Endothelial cell of umbilical vein (primary cell): ENCODE measurements at places on chromosomes 12 and 14. TPM values are rescaled to one million over a fixed set of nuclear protein-coding genes. Genes with fewer than 3 reads are reported as not detected.

The C1R gene
- 3.1 and 3.6 TPM in 2 replicates for total RNA-seq

The NFE2 gene
- not detected in 2 replicates for total RNA-seq

The ATP23 gene
- 5.9 and 7.2 TPM in 2 replicates for total RNA-seq

The ZDHHC22 gene
- total RNA-seq: 0.24 and 0.28 TPM in 2 replicates

The OR6C70 gene
- total RNA-seq: not detected in 2 replicates

The SVOP gene
- total RNA-seq: not detected in 2 replicates

The NEMP1 gene
- 21.5 and 27.7 TPM in 2 replicates for total RNA-seq

The NRIP2 gene
- total RNA-seq: not detected in 2 replicates

The TIMM9 gene
- total RNA-seq: 38.0 and 42.4 TPM in 2 replicates

The RFLNA gene
- total RNA-seq: 3.4 and 19.7 TPM in 2 replicates

The EIF2S1 gene
- total RNA-seq: 130 and 135 TPM in 2 replicates

The TTC9 gene
- 0.09 TPM in 1 of 2 replicates, not detected in the other for total RNA-seq

The PROX2 gene
- not detected in 2 replicates for total RNA-seq

The GPD1 gene
- 0.48 TPM in 1 of 2 replicates, not detected in the other for total RNA-seq

The CDCA3 gene
- 44.3 and 44.8 TPM in 2 replicates for total RNA-seq

The NOS1 gene
- not detected in 2 replicates for total RNA-seq

The PNP gene
- 189 and 271 TPM in 2 replicates for total RNA-seq

The ACOT4 gene
- 0.53 and 0.69 TPM in 2 replicates for total RNA-seq

The PRKCH gene
- total RNA-seq: 101 and 103 TPM in 2 replicates

The CCDC197 gene
- total RNA-seq: not detected in 2 replicates

The RNF212B gene
- total RNA-seq: not detected in 2 replicates

The NTN4 gene
- total RNA-seq: 105 and 120 TPM in 2 replicates

The FBLN5 gene
- total RNA-seq: 27.6 and 44.9 TPM in 2 replicates

The VAMP1 gene
- 6.6 and 7.0 TPM in 2 replicates for total RNA-seq

The HAL gene
- 0.44 and 0.62 TPM in 2 replicates for total RNA-seq

The HRK gene
- not detected in 2 replicates for total RNA-seq

The CARMIL3 gene
- not detected in 2 replicates for total RNA-seq

The MGST1 gene
- 170 and 173 TPM in 2 replicates for total RNA-seq

The SLC39A9 gene
- total RNA-seq: 52.1 and 55.2 TPM in 2 replicates

The CYP27B1 gene
- total RNA-seq: 2.4 and 2.7 TPM in 2 replicates

The AKAP3 gene
- total RNA-seq: 0.62 TPM in 1 of 2 replicates, not detected in the other

The KIF26A gene
- total RNA-seq: 9.5 and 10.7 TPM in 2 replicates

The ADAMTS20 gene
- not detected in 2 replicates for total RNA-seq

The KMT2D gene
- 106 and 120 TPM in 2 replicates for total RNA-seq

The KLRD1 gene
- 0.13 and 0.18 TPM in 2 replicates for total RNA-seq

The OAS3 gene
- total RNA-seq: 15.9 and 19.8 TPM in 2 replicates

The TEAD4 gene
- 39.4 and 46.0 TPM in 2 replicates for total RNA-seq

The MANSC4 gene
- total RNA-seq: 0.65 TPM in 1 of 2 replicates, not detected in the other

The DNAAF2 gene
- 5.7 and 6.4 TPM in 2 replicates for total RNA-seq

The RILPL1 gene
- total RNA-seq: 29.7 and 30.4 TPM in 2 replicates

The KCNK13 gene
- total RNA-seq: not detected in 2 replicates

The AHNAK2 gene
- 68.7 and 81.9 TPM in 2 replicates for total RNA-seq
